ENCODE measurements at places on chromosomes 2 and 18. TPM values are rescaled to one million over a fixed set of nuclear protein-coding genes. Genes with fewer than 3 reads are reported as not detected.

GRCh38 chr2:141766225-141766624 is 364.6 kb downstream of the LRP1B start:
- no peak for DNase-seq

DNA sequence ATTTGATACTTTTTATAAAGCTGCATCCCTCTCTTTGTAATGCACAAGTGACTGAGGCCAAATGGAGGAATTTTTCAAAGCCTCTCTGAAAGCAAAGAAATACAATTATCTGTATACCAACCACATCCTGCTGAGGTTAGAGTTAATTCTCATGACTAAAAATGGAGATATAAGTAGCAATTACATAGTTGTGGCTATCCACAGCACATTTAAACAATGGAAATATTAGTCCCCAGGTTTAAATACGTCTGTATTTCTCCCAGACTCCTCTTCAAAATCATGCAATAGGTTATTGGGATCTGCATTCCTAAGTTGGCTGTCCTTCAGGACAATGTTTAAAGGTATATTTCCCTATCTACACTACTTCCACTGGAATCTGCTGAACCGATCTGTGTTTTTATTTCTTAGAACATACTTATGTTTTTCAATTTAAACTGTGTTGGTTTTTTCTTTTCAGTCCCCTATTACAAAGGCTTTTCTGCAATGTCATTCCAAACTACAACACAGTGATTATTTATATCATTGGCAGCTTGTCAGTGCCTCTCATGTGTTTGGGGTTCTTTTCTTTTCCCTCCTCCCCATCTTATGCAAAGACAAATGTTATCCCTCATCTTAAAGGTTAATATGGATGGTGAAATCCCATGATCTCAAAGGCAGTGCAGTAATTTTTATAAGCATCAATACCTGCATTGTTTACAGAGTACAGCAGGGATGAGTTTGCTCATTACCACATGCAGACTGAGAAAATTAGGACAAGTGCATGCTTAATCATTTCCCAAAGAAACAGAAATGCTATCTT is 134.8 kb upstream of the FSHR start:
- DNase-seq, result no peak

- DNase-seq, result no peak
Measured at GRCh38 chr2:144446136-144446535, 73.8 kb downstream of the ZEB2 start.

- DNase-seq, result no peak
Measured at GRCh38 chr2:64945973-64946768, 43.0 kb upstream of the SLC1A4 start.

DNA sequence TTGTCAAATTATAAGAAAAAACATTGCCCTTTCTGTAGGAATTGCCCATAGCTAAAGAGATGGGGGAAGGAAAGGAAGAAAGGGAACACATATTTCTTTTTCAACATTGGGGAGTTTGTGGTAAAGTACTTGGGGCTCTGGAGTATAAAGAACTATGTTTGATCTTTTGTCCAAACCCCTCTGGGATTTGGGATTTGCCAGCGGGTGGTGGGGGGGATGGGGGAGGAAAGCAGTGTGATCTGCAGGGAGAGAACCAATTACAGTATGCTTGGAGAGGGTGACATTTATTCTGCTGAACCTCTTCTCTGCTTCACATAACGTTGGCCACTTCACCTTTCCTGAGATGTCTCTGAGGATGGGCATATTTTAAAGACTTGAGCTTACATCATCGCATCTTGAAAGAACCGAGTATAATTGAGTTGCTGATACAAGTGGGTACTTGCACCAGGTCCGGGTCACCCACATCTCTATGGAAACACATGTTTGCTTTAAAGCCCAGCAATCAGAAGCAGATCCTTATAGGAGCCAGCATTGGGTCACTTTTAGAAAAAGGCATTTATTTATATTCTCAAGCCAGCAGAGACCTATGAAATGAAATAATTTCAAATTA is 73.1 kb downstream of the SPATS2L start:
- DNase-seq, result no peak

GRCh38 chr18:31619291-31619690 is 27.6 kb downstream of the TTR start:
- DNase-seq, result no peak

GRCh38 chr2:75100011-75100800 is 99.1 kb downstream of the TACR1 start:
- no peak for DNase-seq

DNA sequence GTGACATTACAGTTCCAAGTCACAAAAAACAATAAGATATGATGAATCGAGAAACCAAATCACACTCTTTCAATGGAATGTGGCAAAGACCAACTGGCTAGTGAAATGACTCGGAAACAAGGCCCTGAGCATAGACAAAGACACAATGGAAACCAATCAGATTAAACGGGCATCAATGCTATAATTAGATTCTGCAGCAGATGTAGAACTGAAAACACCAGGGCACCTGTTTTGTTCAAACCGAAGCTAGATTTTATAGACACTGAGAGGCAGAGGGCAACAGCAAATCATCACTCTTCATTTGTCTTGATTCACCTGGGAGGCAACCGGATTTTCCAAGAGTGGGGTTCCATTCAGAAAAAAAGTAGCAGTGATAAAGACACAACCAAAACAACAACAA is 92.8 kb upstream of the BARD1 start:
- no peak for DNase-seq

GRCh38 chr18:23809415-23809814 is 120.2 kb downstream of the LAMA3 start:
- DNase-seq, result no peak

DNA sequence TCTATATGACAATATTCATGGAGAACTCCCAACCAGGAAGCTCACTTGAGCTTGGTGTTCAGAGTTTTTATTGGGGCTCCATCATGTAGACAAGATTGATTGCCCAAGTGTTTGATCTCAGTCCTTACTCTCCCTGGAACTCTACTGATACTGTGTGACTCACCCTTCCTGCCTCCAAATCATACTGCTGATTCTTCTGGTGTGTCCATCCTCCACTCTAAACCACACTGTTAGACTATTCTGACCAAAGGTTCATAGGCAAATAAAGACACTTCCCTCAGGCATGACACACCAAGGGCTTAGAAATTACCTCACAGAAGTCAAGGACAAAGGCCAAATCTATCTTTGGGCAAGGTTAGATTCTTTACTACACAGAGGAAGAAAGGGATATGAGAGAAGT is 107.9 kb upstream of the CDH20 start:
- no peak for DNase-seq

GRCh38 chr18:44996261-44996660 is 315.6 kb downstream of the SETBP1 start:
- DNase-seq, result no peak

ADGRF3 gene
- 0.49 TPM for total RNA-seq

DUSP19 gene
- 1.7 TPM for total RNA-seq

All from vagina (tissue), 2 donors.